ENCODE measurements at places on chromosomes 7 and 10.

DNA sequence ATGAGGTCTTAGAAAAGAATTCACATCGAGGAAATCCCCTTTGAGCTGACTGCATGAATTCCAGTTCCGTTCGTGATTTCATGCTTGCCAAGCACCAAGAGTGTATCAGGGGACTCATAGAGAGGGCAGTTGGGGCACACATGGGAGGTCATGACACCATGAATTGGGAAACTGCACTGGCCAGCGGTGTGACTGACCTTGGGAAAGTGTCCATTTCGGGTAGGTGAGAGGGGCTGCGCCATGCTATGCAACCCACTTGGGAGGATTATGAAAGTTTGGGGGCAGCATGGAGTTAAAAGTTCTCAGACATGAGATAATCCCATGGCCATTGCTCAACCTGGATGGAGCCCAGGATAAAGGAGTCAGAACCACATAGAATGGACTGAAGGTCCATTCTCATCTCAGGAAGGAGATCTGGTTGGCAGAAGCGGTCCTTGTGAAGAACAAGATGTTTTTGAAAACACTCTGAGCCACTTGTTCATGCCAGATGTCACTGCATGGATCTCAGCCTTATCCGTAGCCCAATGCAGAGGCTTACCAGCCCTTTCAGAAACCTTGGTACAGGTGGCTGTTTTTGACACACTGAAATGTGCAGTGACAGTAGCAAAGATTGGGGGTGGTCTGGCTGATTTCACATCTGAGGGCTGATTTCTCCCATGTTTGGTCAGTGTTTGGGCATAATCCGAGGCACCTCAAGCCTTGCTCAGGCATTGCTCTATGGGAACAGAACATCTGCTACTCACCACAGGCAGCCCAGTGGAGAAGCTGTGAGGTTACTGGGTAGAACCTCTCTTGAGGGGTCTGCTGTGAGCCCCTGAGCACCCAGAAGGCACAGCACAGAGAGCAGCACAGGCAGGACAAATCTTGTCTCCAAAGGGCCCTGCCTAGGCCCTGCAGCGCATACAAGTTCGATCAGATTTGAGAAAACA lies 252.3 kb downstream of the CXCL12 start:
- no peaks in the 10 kb centered on the region for H3K27me3 ChIP-seq
- H3K36me3 ChIP-seq = no peaks in the 10 kb centered on the region
- H3K4me1 ChIP-seq = no peaks in the 10 kb centered on the region
- DNase-seq = no peak
- no peak overlapping the region for H3K27ac ChIP-seq

DNA sequence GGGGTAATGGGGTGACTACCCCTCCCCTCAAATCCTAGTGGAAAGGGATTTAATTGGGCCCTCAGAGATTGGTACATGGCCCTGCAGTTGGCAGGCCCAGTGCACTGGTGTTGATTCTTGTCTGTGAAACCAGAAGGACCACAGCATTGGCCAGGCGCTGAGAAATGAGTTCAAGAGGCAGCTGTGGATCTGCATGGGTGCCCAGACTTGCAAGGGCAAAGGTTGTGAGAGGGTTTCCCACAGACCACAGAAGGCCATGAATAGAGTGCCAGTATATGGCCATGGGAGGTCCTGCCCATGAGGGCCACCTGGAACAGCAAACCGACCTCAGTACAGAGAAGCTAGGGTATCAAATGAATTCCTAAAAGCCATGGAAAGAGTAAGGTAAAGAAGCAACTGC lies 32.9 kb downstream of the TMEM168 start:
- DNase-seq = no peak
- H3K27ac ChIP-seq = no peak overlapping the region
- H3K4me3 ChIP-seq = no peak overlapping the region

GRCh38 chr7:7650682-7651206 lies 10.2 kb downstream of the UMAD1 start:
- peak overlapping the region; percentile 73 for H3K27ac ChIP-seq
- DNase-seq = no peak
- no peaks in the 10 kb centered on the region for H3K27me3 ChIP-seq

- no peak overlapping the region for H3K4me3 ChIP-seq
- no peaks in the 10 kb centered on the region for H3K36me3 ChIP-seq
- no peak for DNase-seq
Measured at GRCh38 chr10:49690698-49691356, 11.4 kb downstream of the C10orf53 start.

DNA sequence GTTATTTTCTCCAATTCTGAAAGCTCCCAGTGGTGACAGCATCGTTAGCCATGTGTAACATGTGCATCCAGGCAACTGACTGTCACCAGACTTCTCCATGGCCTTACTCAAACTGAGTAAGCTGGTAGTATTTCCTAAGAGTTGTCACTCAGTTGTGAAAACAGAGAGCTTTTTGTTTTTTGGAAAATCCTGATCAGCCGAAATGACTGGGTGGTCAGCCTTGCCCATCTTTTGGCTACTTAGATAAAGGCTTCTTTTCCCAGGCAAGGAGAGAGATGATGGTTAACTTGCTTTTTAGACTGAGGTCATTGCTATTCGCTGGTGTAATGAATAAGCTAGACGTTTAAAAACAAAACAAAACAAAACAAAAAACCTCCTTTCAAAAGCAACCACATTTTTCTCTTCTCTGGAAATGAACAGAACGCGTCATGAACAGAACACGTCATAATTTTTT lies 159.5 kb upstream of the KLF14 start:
- peaks cover 8% of the 10 kb centered on the region for H3K4me1 ChIP-seq
- H3K4me3 ChIP-seq = no peak overlapping the region
- peaks cover 3% of the 10 kb centered on the region for H3K36me3 ChIP-seq
- DNase-seq = no peak

GRCh38 chr10:24642921-24643678 lies 80.6 kb downstream of the ARHGAP21 start:
- no peak overlapping the region for H3K4me3 ChIP-seq
- H3K27me3 ChIP-seq = no peaks in the 10 kb centered on the region
- no peaks in the 10 kb centered on the region for H3K4me1 ChIP-seq
- peaks cover 1% of the 10 kb centered on the region for H3K36me3 ChIP-seq

- H3K4me1 ChIP-seq = no peaks in the 10 kb centered on the region
- H3K27me3 ChIP-seq = no peaks in the 10 kb centered on the region
- no peak overlapping the region for H3K27ac ChIP-seq
- peaks cover 12% of the 10 kb centered on the region for H3K36me3 ChIP-seq
- no peak for DNase-seq
Measured at GRCh38 chr10:77837248-77837924, 89.2 kb downstream of the DLG5 start.

GRCh38 chr7:15555381-15555859 lies 6.4 kb downstream of the AGMO start:
- no peak for DNase-seq
- no peak overlapping the region for H3K27ac ChIP-seq

- no peak for DNase-seq
- H3K4me3 ChIP-seq = no peak overlapping the region
- H3K36me3 ChIP-seq = no peaks in the 10 kb centered on the region
- no peak overlapping the region for H3K27ac ChIP-seq
- no peaks in the 10 kb centered on the region for H3K4me1 ChIP-seq
- H3K27me3 ChIP-seq = peaks cover 4% of the 10 kb centered on the region
Measured at GRCh38 chr10:14396411-14397048, 65.8 kb upstream of the FRMD4A start.
